Breast epithelium (tissue), 4 donors: ENCODE measurements at places on chromosomes 12 and 14. TPM values are rescaled to one million over a fixed set of nuclear protein-coding genes. Genes with fewer than 3 reads are reported as not detected.

HOXC12 gene
- not detected for total RNA-seq

GRIP1 gene
- total RNA-seq, result 6.3 TPM

TAMALIN gene
- total RNA-seq, result 8.5 TPM

DNA sequence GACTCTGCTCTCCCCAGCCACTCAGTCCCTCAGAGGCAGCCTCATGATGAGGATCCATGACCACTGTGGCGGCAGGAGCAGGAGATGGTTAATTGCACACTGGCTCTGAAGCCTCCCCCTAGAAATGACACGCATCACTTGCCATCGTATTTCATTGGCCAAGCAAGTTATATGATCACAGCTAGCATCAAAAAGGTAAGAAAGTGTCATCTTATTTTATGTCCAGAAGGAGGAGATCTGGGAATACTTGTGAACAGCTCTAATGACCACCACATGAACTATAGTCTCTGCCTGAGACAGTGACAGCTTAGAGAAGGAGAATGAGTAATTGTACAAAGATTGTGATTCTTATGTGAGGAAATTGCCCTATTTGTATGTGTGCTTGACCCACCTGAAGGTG, 363.4 kb downstream of the NUAK1 start:
- H3K36me3 ChIP-seq, result no peaks in the 10 kb centered on the region
- no peak for DNase-seq
- H3K27ac ChIP-seq, result no peak overlapping the region
- H3K4me3 ChIP-seq, result no peak overlapping the region
- no peaks in the 10 kb centered on the region for H3K4me1 ChIP-seq

DNA sequence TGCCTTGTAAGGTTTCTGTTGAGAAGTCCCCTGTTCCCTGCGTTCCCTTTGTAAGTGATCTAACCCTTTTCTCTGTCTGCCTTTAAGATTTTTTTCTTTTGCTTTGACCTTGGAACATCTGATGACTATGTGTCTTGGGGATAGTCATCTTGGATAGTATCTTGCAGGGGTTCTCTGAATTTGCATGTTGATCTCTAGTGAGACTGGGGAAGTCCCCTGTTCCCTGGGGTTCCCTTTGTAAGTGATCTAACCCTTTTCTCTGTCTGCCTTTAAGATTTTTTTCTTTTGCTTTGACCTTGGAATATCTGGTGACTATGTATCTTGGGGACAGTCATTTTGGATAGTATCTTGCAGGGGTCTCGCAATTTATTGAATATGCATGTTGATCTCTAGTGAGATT, 38.2 kb upstream of the TMX1 start:
- no peaks in the 10 kb centered on the region for H3K36me3 ChIP-seq
- DNase-seq, result no peak
- no peak overlapping the region for H3K27ac ChIP-seq
- no peak overlapping the region for H3K4me3 ChIP-seq

DNA sequence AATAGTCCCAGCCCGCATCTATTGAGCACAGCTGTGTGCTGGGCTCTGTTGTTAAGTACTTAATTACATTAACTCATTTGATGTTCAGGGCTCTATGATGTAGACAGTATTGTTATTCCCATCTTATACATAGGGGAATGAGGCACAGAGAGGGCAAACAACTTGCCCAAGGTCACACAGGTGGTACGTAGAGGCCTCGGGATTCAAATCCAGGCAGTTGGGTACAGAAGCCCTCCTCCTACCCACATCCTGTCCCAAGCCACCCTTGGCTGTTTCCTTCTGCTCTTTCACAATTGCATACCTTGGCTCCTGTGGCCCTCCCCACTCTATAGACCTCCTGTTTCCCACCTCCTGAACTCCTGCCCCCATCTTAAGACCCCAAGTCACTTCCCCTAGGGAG, 10.0 kb upstream of the GPR68 start:
- peaks cover 4% of the 10 kb centered on the region for H3K4me1 ChIP-seq
- no peak for DNase-seq
- no peaks in the 10 kb centered on the region for H3K36me3 ChIP-seq
- no peak overlapping the region for H3K4me3 ChIP-seq
- H3K27ac ChIP-seq, result no peak overlapping the region
- no peaks in the 10 kb centered on the region for H3K27me3 ChIP-seq

DNA sequence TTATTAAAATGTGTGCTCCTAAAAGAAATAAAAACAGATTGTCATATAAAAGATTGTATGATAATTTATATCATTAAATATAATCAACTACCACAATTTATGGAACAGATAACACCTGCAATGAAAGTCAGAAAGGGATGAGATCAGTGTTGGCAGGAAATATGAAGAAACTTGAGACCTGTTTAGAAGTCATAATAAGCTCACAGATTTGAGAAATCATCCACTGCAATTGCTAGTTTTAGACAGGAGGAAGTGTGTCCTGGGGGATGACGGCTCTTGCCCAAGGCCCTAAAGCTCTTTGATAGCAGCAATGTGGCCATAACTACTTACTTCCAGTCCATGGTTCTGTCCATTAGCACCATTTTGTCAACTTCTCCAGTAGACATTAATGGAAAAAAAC, 122.8 kb upstream of the SOX5 start:
- DNase-seq, result no peak
- H3K4me1 ChIP-seq, result no peaks in the 10 kb centered on the region
- no peak overlapping the region for H3K4me3 ChIP-seq
- no peaks in the 10 kb centered on the region for H3K36me3 ChIP-seq

GRCh38 chr14:58272588-58273372, 25.6 kb upstream of the ARID4A start:
- H3K36me3 ChIP-seq, result no peaks in the 10 kb centered on the region
- H3K27ac ChIP-seq, result no peak overlapping the region
- no peak for DNase-seq
- H3K27me3 ChIP-seq, result no peaks in the 10 kb centered on the region

DNA sequence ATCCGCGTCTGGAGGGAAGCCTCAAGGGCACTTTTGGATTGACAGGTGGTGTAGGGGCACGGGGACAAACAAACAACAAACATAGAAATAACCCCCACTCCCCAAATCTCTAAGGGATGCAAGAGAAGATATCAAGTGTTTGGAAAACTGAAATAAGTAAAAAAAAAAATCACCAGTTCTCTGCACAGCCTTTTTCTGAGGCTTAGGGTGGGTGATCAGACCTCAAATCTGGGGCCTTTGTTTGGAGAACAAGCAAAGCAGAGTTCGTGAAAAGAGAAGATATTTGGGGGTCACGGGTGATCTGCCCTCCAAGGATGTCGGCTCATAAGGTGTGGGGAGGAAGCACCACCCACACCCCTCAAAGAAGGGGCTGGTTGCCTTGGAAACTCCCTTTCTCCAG, 10.7 kb downstream of the TBX5 start:
- H3K4me3 ChIP-seq, result no peak overlapping the region
- H3K27me3 ChIP-seq, result no peaks in the 10 kb centered on the region
- no peaks in the 10 kb centered on the region for H3K36me3 ChIP-seq
- no peak for DNase-seq

- no peak overlapping the region for H3K4me3 ChIP-seq
- no peak overlapping the region for H3K27ac ChIP-seq
- no peak for DNase-seq
- H3K27me3 ChIP-seq, result peaks cover 35% of the 10 kb centered on the region
Observed at GRCh38 chr14:102930138-102930752, 7.8 kb downstream of the AMN start.
